ENCODE measurements at places on chromosomes 13 and 19.

DNA sequence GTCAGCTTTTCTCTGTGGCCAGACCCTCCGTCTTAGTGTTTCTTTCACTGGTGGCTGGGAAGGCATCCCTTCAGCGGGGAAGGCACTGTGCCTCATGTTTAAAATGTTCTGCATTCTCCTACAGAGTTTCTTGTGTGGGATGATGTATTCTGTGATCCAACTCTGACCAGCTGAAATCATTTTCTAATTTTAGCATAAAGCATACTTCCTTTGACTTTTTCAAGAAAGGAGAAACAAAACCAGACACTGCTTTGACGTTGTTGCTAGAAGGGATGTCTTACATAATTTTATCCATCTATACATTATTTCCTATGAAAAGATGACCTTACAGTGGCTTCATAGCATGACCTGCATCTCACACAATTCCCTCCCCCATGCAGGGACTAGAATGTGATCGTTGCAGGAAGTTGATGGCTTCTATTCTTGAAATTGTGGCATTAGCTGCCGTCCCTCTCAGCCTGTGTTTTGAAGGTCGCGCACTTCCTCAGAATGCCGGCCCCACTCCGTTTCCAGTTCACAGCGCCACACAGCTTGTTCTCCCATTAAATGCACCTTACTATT is 38.6 kb upstream of the TEX29 start:
- no peaks in the 10 kb centered on the region for H3K27me3 ChIP-seq
- peaks cover 21% of the 10 kb centered on the region for H3K36me3 ChIP-seq
- no peak for DNase-seq
- no peak overlapping the region for H3K4me3 ChIP-seq
- peaks cover 13% of the 10 kb centered on the region for H3K4me1 ChIP-seq

- H3K27me3 ChIP-seq = no peaks in the 10 kb centered on the region
- no peak overlapping the region for H3K27ac ChIP-seq
- no peak overlapping the region for H3K4me3 ChIP-seq
- no peak for DNase-seq
- H3K36me3 ChIP-seq = peaks cover 27% of the 10 kb centered on the region
Observed at GRCh38 chr19:5645409-5645808, 22.5 kb downstream of the SAFB start.

- no peak overlapping the region for H3K4me3 ChIP-seq
- no peak for DNase-seq
- no peaks in the 10 kb centered on the region for H3K27me3 ChIP-seq
Observed at GRCh38 chr13:69389899-69390298, 717.7 kb upstream of the ATXN8OS start.

- no peak for DNase-seq
- H3K4me3 ChIP-seq = peak overlapping the region; percentile 4
- no peak overlapping the region for H3K27ac ChIP-seq
- H3K4me1 ChIP-seq = peaks cover 17% of the 10 kb centered on the region
- no peaks in the 10 kb centered on the region for H3K36me3 ChIP-seq
Observed at GRCh38 chr19:45215391-45216191, 29.6 kb downstream of the EXOC3L2 start.

Data from esophagus squamous epithelium (tissue), 5 donors.